ENCODE measurements at places on chromosomes 11 and 22.

- no peak for DNase-seq
These were observed 9.5 kb downstream of the TNNT3 start for GRCh38 chr11:1928891-1929541.

DNA sequence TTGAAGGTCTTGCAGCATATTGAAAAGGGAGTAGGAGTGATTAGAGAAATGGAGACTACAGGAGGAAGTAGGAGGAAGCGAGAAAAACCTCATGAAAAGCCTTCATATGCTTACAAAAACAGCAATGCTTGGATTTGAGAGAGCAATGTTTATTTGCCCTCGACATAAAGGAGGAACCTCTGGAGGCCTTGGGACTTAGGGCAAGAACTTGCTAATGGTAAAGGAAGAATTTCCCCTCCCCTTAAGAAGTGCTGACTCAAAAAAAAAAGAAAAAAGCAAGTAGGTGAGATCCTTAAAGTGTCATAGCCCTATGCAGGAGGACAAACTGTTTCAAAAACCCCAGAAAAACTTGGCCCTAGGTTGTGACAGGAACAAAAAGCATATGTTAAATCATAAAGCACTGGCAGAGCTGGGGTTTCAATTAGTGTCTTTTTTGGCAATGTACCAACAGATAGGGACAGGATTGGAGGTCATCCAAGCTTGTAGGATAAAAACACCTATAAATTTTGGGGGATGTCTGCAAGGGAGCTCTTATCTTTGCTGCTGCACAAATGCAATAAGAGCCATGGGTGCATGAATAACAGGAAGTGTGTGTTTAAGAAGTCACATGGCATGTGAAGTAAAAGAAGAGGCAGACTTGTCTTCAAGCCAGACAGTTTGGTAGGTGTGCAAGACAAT, 4.9 kb downstream of the GLYAT start:
- no peak for DNase-seq

GRCh38 chr11:81839976-81840375, 893.7 kb downstream of the FAM181B start:
- no peak for DNase-seq

DNA sequence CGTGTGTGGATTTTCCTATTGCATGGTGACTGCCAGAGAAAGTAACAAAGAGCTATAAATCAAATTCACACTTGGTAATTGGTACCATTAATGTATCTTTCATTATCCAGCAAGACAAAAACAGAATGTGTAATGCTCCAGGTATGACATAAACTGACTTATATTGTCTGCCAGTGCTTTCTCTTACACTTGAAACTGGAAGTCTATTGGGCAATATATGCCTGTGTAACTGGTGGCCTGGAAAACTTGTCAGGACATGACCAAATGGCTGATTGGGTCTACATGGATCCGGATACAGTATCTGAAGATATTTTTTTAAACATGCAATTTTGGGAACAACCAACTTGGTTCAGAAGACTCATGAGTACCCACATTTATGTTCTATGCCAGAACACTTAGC, 174.6 kb upstream of the ARHGAP42 start:
- DNase-seq = no peak

- DNase-seq = no peak
These were observed 10.3 kb downstream of the SYT13 start for GRCh38 chr11:45275828-45276227.

- no peak for DNase-seq
These were observed 104.0 kb downstream of the FAR1 start for GRCh38 chr11:13772223-13773046.

DNA sequence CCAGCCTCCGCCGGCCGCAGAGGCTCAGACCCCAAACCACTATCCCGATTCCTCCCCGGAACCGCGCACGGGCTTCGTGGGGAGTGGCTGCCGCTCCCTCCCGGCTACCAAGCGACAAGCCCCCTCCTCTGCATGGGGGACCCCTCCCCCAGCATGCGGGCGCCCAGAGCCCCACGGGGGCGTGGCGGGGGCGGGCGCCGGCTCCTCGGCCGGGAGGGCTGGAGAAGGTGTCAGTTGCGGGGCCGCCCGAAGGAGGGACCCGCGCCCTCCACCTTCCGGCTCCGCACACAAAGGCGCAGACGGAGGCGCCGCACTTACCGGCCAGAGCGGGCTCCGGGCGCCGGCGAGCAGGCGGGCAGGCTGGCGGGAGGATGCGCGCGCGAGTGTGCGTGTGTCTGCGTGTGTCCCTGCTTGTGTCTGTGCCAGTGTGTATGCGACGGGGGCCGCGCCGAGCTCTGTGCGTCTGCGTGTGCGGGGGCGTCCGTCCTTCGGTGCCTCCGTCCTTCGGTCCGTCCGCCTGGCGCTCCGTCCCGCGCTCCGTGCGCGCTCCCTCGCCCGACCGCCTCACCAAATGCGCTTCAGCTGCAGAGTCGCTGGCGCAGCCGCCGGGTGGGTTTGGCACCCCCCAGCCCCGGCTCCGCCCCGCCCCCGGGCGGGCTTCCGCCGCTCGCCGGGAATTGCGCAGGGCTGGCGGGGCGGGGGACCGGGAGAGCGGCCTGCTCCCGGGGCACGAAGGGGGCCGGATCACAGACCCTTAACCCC, at the start of gene PTPN5:
Gene PTPN5, minus strand, starts transcription at position 592 of the 762 bp plus-strand sequence. CDS start 19,840 bp downstream, outside the sequence.
- no peak for DNase-seq

GRCh38 chr11:69748637-69749036, 26.5 kb downstream of the FGF4 start:
- no peak for DNase-seq

GRCh38 chr22:40567106-40567505, 69.4 kb downstream of the MRTFA start:
- DNase-seq = no peak

DNA sequence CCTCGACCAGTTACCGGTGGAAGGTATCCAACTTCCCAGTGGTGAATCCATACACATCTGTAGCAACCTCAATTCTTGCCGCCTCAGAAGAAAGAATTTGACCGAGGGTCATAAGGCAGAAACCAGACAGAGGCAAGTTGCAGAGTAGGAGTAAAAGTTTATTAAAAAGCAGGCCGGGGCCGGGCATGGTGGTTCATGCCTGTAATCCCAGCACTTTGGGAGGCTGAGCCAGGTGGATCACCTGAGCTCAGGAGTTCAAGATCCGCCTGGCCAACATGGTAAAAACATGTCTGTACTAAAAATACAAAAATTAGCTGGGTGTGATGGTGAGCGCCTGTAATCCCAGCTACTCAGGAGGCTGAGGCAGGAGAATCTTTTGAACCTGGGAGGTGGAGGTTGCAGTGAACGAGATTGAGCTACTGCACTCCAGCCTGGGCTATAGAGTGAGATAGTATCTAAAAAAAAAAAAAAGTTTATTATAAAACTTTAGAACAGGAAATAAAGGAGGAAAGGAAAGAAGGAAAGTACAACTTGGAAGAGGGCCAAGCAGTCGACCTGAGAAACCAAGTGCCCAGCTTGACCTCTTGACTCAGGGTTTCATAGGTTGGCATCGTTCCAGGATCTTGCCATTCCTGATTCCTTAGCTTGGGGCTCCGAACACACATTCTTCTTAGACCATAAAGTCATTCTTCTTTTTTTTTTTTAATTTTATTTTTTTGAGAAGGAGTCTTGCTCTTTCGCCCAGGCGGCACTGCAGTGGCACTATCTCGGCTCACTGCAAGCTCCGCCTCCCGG, 27.8 kb downstream of the RGL4 start:
- no peak for DNase-seq

DNA sequence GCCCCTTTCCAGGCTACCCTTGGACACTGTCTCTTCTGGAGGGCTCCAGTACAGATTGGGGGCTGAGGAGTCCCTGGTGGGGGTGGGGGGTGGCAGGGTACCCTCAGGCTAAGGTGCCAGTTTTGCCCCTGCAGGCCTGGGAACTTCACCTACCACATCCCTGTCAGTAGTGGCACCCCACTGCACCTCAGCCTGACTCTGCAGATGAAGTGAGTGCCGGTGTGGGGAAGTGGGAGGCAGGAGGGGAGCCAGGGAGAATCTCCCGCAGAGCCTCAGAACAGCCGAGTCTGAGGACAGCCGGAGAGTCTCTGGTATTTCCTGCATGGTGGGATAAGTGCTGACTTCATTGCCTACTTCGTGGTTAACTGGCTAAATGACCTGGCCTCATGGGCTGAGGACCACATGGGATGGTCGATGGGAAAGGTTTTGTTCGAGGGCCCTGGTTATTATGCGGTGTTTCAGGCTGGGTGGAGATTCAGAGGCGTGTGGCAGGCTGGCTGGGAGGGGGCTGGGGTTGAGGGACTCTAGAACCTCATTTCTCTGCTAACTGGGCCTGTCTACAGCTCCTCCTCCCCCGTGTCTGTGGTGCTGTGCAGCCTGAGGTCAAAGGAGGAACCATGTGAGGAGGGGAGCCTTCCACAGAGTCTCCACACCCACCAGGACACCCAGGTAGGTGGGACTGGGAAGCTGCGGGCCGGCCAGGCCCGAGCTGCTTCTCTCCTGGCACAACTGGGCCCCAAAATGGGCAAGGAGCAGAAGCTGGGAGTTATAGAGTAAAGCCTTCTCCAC, 8.5 kb downstream of the TMEM258 start:
- no peak for DNase-seq

- DNase-seq = no peak
These were observed 151.0 kb downstream of the MPPED1 start for GRCh38 chr22:43562843-43563242.

DNA sequence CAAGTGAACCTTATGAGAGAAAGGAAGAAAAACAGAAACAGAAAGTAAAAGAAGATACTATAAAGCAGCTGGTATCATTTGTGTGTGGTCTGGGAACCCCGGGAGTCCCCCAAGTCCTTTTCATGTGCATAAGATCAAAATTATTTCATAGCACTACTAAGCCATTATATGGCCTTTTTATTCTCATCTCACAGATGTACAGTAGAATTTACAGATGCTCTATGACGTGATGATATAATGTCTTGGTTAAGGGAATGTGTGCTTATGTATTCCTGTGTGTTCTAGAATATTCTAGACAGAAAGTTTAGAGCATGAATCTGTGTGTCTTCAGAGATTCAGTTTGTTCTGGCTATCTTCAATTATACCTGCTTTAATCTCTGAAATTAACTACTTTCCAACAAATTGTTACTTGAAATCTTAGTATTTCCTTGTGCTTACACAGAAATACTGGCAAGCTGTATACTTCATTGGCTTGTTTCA, 8.6 kb upstream of the TPP1 start:
- DNase-seq = no peak

DNA sequence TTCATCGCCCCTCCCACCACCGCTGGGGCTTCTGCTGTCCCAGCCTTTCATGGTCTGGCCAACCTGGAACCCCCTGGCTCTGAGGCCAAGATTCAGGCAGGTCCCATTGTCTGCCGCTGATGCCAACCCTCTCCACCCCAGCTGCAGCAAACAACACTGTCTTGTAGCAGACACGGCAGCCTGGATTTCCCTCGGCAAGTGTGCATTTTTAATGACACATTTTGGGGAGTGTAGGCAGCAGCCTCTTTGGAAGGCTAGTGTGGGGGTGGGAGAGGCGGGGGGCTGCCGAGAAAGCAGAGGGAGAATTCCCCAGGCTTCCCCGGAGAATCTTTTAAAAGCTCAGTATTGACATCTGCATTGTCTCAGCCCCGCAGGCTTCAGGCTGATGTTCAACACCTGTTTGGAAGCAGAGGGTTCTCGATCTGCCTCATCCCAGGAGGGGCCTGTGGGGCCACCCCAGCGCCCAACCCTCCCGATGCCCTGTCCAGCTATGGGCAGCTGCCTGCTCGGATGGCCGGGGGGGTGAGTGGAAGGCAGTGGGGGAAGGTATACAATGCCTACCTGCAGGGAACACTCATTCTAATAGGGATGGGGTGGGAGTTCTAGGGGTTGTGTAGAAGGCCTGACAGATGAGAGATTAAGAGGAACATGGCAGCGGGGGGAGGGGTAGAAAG, 41.5 kb downstream of the NECTIN1 start:
- DNase-seq = no peak

DNA sequence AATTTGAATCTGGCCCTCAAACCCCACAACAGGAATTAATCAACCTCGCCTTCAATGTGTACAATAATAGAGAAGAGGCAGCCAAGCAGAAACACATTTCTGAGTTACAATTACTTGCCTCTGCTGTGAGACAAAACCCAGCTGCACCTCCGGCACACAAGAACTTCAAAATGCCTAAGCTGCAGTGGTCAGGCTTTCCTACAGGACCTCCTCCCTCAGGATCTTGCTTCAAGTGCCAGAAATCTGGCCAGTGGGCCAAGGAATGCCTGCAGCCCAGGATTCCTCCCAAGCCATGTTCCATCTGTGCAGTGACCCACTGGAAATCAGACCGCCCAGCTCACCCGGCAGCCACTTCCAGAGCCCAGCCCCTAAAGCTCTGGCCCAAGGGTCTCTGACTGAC, 3.4 kb upstream of the NDUFC2 start:
- DNase-seq = no peak

- DNase-seq = no peak
These were observed 42.9 kb downstream of the CBL start for GRCh38 chr11:119248750-119249670.

DNA sequence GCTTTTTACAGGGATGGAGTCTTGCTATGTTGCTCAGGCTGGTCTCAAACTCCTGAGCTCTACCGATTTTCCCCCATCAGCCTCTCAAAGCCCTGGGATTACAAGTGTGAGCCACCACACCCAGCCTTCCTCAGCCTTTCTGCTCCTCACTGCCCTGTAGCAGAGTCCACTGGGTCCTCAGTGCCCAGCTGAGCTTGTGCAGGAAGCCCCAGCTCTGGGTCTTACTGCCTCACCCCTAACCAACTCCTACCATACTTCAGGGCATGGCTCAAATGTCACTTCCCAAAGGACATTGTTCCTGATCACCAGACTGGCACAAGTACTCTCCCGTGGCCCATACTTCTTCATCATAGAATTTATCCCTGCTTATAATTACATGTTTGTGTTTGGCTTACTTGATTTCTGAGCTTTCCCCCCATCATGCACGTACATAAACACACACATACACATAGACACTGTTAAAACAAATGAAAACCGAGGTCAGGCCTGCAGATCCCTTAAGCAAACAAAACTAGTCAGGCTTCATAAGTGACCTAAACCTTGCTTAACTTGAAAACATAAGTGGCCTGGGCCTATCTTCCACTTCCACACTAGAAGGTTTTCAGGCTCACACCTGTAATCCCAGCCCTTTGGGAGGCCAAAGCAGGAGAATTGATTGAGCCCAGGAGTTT, 14.0 kb upstream of the SLC43A3 start:
- DNase-seq = no peak

DNA sequence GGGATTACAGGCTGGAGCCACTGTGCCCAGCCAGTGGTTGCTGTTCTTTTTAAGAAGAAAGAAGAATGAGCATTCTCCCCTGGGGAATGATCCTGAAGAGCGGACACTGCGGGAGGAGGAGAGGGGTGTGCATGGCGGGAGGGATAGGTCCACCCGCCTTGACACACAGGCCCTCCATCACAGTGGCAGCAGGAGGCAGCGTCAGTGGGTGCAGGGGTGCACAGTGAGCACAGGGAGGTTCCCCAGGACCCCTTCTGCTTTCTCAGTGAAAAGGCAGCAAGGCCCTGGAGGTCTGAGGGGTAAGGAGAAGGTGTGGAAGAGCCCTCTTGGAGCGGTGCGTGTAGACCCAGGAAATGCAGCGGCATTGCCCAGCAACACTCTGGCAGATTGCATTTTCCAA, 28.9 kb upstream of the CBX7 start:
- no peak for DNase-seq

- no peak for DNase-seq
These were observed 25.3 kb upstream of the CBX7 start for GRCh38 chr22:39177791-39178190.

Data from stimulated activated CD8-positive, alpha-beta memory T cell treated with anti-CD3 and anti-CD28 coated beads, Interleukin-15, amount 100 ng/mL, for 24 hours (primary cell).